ENCODE measurements at places on chromosomes 3 and 15.

DNA sequence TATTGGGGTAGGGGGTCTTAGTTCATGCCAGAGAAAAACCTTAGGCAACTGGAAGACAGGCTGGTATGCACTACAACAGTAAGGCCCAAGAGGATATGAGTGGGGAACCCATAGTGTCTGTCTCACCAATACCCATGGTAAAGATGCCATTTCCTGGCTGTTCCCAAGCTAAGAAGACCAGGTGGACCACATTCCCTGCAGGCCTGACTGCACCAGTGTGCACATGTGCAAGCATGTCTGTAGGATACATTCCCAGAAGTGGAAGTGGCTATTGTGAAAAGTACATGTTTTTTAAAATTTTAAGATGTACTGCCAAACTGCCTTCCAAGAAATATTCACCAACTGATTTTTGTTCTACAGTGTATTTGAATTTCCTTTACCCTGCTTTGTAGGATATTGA, 207.3 kb upstream of the CTNNB1 start:
- no peak for DNase-seq

DNA sequence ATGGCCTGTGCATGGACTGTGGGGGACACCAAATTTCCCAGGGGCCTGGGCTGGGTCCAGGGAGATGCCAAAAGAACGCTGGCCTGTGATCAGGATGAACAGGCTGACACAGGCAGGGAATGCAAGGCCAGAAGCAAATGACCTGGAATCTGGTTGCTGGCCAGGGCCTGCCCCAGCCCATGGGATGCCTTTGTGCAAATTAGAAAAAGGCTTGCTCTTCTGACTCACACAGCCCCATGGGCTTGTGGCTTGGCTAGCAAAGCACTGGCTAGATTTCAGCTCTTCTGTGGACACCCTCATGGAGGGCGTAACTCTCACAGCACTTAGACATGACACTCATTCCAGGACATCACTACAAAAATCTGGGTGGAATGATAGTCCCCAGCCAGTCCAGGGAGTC, 356.0 kb downstream of the SHQ1 start:
- DNase-seq: no peak

DNA sequence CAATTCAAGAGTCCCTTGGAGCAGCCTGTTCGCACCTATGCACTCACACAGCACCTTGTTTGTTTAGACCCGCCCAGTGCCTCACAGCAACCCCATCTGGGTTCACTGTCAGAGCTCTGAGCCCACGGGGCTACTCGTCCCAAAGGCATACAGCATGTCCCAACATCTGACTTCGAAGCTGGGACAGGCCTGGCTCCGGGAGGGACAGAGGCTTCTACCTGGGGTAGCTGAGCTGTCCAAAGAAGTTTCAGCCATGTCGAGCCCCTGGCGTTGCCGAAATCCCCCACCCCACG, 28.6 kb upstream of the CYP11A1 start:
- no peak for DNase-seq

- no peak for DNase-seq
These were observed 34.5 kb downstream of the PSTPIP1 start for GRCh38 chr15:77029166-77030047.

- DNase-seq: no peak
These were observed 43.1 kb upstream of the WDR5B start for GRCh38 chr3:122458992-122459391.

- no peak for DNase-seq
These were observed 82.2 kb upstream of the SLC6A1 start for GRCh38 chr3:10910367-10910766.

DNA sequence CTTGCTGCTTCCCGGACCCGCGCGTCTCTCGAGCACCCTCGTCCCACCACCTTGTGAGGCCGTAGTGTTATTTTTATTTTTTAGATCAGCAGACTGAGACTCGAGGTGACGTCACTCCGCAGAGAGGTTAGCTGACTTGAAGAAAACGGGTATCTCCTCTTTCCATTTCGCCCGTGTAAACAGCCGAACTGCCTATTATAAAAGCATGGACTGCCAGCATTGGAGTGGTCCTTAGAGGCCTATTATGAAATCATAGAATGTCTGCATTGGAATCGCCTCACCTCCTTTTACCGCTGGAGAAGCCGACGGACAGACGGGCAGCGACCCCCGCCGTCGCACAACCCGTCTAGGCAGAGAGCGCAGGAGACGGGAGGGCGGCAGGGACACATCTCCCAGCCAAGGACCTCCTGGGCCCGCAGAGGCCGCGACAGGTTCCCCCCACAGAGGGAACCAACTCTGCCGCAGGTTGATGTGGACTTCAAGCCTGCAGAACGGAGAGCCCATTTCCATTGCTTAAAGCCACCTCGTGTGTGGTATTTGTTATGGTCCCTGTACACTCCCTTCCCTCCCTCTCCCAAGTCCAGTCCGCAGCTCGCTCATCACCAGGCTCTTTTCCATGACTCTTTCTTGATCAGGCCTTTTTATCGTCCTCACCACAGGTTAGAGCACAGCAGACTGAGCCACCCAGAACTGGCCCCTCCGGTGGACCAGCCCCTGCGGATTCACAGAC, 540 bp upstream of the PPP1R2 start:
- no peak for DNase-seq

GRCh38 chr3:162774613-162775100, 1278.0 kb downstream of the OTOL1 start:
- no peak for DNase-seq

DNA sequence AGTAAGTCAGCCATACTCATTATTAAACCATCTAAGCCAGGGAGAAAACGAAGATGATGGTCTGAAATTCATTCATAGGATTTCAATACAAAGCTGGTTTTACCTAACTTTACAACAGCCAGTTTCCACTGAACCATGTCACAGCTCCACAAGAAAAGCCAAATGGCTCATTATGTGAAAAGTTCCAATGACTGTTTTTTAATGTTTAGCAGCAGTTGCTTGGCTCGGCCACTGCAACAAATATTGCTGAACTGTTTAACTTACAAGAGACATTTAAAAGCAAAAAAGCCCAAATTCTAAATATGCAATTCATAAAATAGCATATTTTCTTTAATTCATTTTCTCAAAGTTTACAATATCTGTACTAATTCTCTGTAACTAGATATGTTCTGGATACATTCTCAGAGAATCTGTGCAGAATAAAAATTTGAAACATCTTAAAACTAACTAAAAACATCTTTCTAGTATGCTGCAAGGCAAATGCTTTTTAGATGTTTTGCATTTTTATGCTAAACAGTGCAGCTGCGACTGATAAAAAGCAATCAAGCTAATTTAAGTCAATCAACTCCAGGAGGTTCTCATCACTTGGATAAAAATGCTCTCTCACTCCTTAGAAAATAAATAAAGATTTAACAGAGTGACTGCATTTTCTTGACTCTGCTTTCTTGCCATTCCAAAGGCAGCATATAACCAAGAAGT, 356.5 kb downstream of the ERC2 start:
- no peak for DNase-seq

DNA sequence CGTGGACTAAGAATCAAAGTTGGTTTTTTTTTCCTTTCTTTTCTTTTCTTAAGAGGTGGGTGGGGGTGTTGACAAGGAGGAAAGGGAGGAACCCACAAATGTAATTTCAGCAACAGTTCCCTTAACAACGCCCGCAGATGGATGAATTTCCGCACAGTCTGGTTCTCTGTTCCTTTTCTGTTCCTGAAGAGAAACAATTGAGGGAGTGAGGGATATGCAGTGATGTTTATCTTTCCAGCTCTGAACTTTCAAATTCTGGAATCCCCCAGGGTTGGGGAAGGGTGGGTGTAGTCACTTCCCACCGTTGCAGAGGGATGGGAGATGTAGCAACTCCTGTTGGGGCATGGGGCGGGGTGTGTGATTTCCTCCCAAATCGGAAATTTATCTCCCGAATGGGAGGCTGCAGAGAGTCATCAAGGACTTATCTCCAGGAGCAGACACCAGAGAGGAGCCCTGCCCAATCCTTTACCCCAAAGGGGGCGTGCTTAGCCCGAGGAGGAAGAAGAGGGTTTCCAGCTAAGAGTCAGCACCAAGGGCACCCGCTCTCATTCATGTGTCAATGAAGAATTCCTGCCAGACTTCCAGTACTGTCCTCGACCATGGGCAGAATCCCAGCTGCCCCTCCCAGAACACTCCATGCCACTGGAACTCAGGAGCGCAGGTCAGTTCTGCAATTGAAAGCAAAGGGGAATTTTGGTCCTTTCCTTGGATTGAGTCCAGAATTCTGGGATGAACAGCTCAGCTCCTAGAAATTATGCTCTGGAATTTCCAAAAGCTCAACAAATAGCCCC, 35.0 kb upstream of the CFAP161 start:
- DNase-seq: no peak

- DNase-seq: no peak
These were observed 48.1 kb downstream of the IQSEC1 start for GRCh38 chr3:13025090-13025489.

GRCh38 chr3:102537123-102537522, 102.3 kb downstream of the ZPLD1 start:
- no peak for DNase-seq

DNA sequence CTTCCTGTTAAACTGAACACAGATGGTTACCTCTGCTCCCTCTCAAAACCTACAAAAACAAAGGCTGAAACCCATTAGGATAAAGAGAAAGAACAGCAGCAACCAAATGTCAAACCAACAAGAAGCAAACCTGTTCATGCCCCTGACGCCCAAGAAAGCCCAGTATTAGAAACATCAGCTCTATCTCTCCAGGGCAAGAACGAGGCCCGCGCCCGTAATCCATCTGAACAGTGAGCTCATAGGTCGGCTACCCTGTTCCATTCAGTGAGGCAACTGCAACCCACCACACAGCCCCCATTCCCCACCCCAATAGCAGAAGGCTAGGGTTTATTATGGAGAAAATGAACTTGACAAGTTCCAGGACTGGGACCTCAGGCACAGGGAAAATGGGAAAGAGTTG, 10.0 kb downstream of the LSG1 start:
- DNase-seq: no peak

- DNase-seq: no peak
These were observed 74.6 kb downstream of the FGF12 start for GRCh38 chr3:192652727-192653126.
